Stimulated activated CD4-positive, alpha-beta T cell treated with anti-CD3 and anti-CD28 coated beads, Interleukin-12 subunit alpha, Interleukin-12 subunit beta, amount 100 ng/mL, for 24 hours (primary cell): ENCODE measurements at places on chromosomes 2 and 18.

DNA sequence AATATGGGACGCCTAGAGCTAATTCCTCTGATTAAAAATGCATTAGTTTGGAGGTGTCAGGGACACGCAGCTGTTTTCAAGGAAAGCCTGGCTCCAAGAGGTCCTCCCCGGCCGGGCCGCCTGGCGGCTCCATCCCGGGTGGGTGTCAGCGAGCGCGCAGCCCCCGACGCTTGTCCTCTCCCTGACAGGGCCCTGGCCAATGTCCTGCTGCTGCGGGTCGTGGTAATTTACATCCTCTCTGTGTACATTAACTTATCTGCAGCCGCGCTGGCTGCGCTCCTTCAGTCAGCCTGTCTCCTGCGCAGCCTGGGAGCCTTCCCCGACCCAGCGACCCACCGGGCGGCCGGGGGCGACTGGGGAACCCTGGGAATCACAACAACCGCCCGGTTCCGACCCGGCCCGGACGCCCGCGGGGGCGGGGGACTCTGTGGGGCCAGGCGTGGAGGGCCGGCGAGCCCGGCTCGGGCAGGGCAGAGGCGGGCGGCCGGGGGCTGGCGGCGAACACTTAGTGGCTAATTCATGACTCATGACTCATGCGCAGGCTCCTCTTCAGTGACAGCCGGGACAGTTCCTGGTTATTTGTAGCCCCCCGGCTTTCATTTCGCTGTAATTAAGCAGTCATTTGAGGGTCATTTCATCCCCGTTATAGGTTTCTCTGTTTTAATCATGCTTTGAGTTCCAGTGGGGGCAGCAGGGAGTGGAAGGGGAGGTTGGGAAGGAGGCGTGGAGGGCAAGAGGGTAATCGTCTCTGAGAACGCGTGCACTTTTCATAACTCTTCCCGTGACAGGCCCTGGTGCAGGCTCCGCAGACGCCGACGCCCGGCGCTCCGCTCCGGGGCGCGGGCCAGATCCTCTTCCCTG, 141.9 kb upstream of the CTAGE1 start:
- DNase-seq: no peak

GRCh38 chr2:212109217-212109616, 429.4 kb downstream of the ERBB4 start:
- DNase-seq: no peak

GRCh38 chr2:229719926-229720647, 5.7 kb upstream of the DNER start:
- no peak for DNase-seq

DNA sequence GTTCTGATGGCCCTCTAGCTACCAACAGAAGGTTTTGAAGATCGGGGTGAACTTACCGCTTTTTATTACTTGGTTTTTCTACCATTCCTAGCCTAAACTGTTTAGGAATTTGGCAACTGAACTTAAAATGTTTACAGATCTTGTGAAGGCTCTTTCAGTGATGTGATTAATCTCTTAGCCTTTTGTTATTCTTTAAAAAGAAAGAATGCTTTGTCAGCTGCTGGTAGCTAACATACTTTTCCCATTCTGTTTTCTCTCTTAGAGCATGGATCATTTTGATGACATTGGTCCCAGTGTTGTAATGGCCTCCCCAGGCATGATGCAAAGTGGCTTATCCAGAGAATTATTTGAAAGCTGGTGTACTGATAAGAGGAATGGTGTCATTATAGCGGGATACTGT, 18.1 kb downstream of the CPSF3 start:
- no peak for DNase-seq

DNA sequence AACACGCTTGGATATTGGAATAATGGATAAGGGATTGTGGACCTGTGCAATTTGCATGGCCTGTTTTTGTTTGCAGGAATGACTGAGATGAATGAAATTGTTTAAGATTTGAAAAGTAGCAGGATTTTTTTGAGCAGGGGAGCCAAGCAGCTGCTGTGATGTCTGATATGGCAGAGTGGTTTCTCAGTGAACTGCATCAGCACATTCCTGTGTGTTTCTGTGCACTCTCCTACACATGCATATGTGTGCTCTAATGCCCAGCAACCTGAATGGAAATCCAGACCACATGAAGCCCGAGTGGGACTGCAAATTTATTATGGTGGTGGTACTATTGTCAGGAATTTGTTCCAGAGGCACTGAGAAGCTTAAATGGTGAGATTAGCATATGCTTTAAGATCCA, 161.7 kb downstream of the PARD3B start:
- DNase-seq: no peak

GRCh38 chr2:162113776-162114168, 38.3 kb downstream of the GCG start:
- DNase-seq: no peak

DNA sequence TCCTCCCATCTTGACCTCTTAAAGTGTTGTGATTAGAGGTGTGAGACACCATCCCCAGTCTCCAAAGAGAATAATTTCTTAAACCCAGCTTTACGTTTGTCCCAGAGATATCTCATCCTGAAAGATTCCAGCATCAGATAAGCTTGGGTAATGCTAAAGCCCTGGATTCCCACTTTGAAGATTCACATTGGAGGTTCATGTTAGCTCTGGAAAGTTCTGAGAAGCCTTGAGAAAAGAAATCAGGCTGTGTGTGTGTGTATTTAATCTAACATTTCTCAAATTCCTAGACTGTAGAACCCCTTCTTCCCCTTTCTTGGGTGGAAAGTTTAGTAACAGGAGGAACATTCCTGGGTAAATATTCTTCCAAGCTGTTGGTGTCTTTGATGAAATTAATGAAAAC, 18.0 kb downstream of the ZNF532 start:
- DNase-seq: no peak

- DNase-seq: no peak
These were observed 44.5 kb downstream of the SUMO1 start for GRCh38 chr2:202193881-202194353.

DNA sequence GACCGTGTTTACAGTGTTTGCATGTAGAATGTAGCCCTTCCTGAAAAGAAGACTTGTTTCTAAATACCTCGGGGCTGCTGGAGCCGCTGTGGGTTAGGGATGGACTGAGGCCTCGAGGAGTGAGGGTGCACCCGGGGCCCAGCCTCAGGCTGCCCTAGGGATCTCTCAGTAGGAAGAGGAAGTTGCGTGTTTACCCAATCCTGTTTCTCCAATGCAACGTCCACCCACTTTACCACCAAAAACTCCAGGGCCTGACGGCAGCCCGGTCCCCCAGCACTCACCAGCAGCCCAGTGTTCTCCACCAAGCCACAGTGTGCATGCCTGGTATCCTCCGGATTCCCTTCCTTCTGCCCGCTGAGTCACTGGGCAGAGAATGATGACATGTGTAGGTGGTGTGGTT, 255.8 kb downstream of the GLI2 start:
- no peak for DNase-seq

DNA sequence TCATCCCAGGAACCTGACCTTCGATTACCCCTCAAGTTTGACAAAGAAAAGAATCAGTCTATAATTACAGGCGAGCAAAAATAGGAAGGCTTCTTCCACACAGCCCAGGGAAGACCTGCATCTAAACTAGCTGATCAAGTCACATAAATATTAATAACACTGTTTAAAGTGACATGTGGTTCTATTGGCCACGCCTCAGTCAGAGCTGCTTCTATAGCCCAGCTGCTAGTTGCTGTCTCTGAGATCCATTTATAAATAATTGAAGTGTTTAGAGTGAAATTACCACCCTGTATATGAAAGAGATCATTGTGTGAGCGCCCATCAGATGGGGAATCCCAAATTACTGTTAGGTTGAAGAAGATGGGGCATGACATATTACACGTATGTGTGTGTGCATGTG, 426.0 kb downstream of the CDH2 start:
- no peak for DNase-seq

GRCh38 chr2:218291318-218292047, 820 bp downstream of the TMBIM1 start:
- no peak for DNase-seq

DNA sequence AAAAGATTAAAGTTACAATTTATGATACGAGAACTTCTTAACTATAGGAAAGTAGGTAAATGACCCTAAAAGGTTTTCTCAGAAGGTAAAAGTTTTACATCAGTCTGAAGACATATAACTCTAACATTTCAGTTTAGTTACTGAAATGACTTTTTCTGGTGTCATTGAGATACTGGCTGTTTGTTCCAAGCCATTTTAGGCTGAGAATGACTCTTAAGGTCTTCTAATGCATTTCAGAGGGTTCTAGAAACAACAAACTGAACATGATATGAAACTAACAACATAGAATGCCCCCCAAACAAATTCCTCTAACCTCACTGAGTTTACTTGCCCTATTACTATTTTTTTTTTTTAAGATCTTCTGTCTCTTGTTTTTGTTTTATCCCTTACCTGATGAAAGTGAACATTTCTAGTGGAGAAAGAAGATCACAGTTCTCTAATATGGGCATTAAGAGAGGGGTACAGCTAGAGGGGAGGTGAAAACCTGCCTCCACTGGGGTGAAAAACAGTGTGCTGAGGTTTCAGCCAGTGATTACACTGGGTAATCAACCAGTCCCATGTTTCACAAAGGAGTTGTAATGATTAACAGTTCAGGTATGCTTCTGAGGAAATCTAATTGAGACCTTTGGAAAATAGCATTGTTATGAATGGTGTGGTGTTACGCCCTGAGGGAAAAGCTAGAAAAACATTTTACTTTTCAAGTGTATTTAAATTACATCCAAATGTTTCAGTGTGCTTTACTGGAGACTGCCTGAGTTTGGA, 11.2 kb downstream of the NABP1 start:
- no peak for DNase-seq

GRCh38 chr18:46577546-46577945, 79.5 kb downstream of the LOXHD1 start:
- no peak for DNase-seq

DNA sequence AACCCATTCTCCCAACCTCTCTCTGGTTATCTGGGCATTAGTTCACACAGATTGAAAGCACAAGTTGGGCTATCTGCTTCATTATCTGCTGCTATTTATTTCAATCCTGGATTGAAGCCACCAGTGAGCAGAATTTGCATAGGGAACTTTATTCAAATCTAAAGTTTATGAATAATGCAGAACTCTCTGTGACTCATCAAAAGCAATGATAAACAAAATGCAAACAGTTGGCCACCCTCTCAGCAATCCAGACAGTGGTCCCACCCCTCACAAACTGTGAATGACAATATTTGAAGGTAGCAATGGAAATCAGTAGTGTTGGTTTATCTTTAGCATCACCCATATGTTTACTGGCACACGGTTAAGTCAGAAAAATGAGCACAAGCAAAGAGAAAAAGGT, 106.8 kb upstream of the TMEM178A start:
- no peak for DNase-seq

GRCh38 chr2:128416109-128416785, 97.6 kb upstream of the HS6ST1 start:
- DNase-seq: no peak

DNA sequence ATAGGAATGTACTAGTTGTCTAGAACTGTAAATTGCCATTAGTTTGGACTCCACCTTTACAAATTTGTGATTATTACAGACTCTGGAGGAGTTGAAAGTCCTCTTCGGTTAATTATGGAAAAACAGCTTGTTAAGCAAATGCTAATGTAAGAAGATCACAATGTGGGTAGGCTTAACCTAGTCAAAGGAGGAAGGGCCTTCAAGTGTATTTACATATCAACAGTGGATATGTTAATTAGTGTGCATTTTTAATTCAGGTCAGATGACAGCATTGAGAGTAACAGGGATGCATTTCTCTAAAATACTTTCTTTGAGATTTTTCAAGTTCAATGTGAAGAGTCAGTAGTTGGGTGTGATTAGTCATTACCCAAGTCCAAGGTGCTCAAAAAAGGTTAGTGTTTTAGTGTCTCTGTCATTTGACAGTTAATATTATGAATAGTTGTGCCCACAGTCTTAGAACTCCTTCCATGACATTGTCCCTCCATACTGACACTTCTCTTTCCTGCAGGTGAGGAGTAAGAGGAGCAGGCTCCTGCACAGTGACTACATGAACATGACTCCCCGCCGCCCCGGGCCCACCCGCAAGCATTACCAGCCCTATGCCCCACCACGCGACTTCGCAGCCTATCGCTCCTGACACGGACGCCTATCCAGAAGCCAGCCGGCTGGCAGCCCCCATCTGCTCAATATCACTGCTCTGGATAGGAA, 28.0 kb downstream of the CD28 start:
- DNase-seq: no peak

- DNase-seq: no peak
These were observed 194.2 kb downstream of the INHBB start for GRCh38 chr2:120539937-120540718.

DNA sequence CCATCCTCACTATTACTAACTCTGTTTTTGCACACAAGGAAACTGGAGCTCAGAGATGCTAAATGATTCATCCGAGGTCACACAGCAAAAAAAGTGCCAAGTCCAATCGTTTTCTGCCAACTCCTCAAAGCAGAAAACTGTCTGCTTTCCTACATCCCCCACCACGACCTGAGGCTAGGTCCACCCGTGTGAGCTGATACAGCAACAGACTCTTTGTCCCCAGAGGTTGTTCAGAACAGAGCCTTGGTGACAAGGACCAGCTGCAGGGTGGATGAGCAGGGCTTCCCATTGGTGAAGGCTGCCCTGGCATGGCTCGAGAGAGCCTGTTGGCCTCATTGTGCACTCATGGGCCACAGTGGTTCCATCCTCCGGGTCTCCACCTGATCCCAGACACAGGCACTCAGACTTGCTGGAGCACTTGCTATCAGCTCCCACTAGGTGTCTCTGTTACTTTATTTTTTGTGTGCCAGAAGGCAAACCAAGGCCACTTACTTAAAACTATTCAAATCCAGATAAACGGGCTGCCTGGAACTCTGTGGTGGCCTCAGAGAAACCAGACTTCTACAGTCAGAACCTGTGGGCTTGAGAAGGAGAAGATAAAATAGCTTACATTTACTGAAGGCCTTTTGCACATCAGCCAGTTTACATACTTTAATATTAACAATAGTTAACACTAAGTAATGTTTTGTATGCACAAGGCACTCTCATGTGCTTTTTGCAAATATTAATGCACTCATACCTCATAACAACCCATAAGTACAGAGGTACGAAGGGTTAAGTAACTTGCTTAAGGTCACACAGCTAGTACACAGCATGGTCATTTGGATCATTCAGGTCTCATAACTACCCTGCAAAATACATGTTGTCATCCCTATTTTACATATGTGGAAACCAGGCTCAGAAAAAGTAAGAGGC, 62.9 kb upstream of the CTIF start:
- no peak for DNase-seq

- DNase-seq: no peak
These were observed 612.2 kb downstream of the NRXN1 start for GRCh38 chr2:50419778-50420177.

- no peak for DNase-seq
These were observed 816.2 kb downstream of the NRXN1 start for GRCh38 chr2:50215736-50216135.
